Cortex of kidney (tissue), 1 donor: ENCODE measurements at places on chromosomes 3 and 15.

GRCh38 chr3:60708191-60708975, 542.9 kb downstream of the FHIT start:
- DNase-seq, result no peak

GRCh38 chr15:62269504-62269903, 104.4 kb upstream of the C2CD4B start:
- no peak for DNase-seq

DNA sequence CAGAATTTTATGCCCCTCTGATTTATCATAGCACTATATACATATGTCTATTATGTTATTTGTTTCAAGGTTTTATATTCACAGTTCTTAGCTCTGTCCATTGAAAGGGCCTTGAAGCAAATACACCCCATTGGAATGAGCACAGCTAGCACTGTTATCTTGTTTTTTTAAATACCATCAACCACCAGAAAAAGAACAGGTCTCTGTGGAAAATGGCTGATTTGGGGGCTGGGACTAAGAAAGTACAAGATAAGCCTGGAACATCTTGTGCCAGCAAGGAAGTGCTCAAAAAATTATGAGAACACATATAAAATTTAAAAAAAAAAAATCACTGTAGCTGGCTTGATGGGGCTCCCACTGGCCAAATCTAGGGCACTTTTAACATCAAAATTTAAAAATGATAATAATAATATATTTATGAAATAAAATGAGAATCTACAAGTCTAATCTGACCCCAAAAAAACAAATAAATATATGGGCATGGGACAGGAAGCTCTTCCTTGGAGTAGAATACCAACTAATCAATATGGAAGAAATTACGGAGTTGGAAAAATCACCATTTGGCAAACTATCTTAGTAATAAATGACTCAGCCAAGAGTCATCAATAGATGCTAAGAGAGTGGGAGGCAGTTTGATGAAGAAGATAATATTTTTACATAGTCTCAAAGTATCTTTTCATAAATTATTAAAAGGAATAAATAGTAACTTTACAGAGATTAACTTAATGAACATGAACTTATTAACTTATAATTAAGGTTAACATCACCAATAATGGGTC, 20.5 kb downstream of the IFT80 start:
- no peak for DNase-seq

GRCh38 chr3:107989661-107990060, 101.2 kb downstream of the CD47 start:
- DNase-seq, result no peak

GRCh38 chr15:86157606-86158293, 78.1 kb downstream of the AGBL1 start:
- no peak for DNase-seq

DNA sequence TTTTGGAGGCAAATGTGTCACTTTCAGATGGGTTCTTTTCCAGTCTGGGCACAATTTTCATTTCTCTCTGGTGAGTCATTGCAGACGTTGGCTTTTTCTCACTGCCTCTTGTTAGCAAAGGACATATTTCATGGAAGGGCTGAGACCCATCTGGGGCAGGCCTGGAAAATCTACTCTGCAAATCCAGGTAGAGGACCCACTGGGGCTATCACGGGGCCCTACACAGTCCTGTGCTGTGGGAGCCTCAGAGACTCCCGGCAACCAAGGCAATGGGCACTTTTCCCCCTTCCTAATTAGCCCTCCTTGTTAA, 58.0 kb downstream of the HRH1 start:
- no peak for DNase-seq

GRCh38 chr3:138569090-138569489, 25.0 kb downstream of the CEP70 start:
- no peak for DNase-seq

DNA sequence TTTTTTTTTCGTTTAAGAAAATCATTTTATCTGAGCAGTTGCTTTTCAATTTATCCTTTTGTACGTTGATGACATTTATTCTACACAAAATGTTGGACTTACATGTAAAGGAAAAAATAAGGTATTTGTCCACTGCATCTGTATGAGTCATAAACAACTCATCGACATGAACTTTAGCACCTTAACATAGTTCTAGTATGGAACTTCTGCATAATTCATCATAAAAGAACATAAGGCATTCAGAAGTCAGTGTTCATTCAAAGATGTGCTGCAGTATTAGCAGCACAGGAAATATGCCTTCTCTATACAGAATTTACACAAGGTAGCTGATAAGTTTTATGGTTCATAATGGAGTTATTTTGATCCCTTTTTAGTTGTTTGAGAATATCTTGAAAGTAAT, 801.6 kb downstream of the CADM2 start:
- DNase-seq, result no peak

DNA sequence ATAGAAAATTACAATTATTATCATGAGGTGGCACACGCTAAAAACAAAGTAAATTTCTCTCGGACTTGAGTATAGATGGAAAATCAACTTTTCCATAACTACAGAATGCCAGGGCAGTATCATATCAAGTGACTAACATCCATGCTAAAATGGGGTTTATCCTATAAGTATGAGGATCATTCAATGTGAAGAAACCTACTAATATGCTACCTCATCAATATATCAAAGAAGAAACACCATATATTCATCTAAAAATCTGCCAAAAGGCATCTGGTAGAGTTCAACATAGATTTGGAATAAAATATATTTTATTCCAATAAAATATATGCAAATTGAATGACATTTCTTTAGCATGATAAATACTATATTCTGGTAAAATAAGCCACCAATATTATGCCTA, 894.4 kb downstream of the MCTP2 start:
- no peak for DNase-seq

DNA sequence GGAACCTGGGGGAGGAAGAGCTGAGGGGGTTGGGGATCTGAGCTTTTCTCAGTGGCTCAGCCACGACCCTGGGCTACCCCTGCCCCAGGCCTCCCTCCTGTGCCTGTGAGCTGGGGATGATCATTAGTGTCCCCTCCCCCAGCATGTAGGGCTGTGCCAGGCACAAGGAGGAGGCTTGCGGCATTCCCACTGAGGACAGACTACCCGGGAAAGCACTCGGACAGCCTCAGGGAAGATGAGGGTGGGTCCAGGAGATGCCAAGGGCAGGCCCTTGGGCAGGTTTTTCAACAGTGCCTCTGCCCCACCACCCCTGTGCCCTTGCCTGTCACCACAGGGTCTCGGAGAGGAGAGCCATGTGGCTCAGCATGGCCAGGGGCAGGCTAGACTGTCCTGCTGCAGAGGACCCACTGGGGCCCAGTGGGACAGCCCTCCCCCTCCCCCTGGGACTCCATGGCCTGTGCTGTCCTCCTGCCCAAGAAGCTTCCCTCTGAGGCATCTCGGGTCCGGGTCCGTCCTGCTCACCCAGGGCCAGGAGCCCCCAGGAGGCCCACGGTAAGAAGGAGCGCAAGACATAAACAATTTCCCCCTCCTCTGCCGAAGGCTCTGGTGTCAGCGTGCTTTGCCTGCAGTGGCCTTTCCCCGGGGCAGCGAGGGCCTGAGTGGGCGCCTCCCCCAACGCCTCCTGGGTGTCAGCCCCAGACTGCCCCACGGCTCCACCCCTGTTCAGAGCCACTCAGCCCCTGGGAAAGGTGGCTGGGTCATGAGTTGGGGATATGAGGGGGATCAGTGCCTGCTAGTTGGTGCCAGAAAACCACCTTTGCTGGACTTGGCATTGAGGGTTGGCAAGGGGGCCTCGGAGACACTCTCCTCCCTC, 192.5 kb downstream of the GOLGA6L6 start:
- no peak for DNase-seq

- DNase-seq, result no peak
Measured at GRCh38 chr15:96043591-96044171, 286.8 kb upstream of the NR2F2 start.

DNA sequence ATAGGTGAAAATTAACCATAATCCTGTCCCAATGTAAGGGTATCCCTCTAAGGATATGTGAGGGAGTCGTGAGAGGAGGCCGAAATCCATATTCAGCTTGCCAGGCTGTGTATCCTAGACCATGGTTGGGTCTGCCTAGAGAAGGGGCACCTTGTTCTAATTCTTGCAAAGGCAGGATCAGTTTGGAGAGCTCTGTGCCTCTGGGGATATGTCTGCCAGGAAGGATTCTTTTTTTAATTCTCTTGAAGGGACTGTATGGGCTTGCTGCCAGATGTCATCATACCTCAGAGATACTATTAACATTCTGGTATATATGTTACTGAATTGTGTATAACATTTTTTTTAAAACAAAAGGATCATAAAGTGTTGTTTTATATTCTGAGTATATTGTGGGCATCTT, 2.4 kb downstream of the ATP1B3 start:
- no peak for DNase-seq

- no peak for DNase-seq
Measured at GRCh38 chr3:141814375-141814774, 51.2 kb downstream of the GRK7 start.

GRCh38 chr15:22956978-22957260, 23.2 kb downstream of the CYFIP1 start:
- no peak for DNase-seq

GRCh38 chr3:171849617-171850319, 6.6 kb downstream of the TMEM212 start:
- no peak for DNase-seq

DNA sequence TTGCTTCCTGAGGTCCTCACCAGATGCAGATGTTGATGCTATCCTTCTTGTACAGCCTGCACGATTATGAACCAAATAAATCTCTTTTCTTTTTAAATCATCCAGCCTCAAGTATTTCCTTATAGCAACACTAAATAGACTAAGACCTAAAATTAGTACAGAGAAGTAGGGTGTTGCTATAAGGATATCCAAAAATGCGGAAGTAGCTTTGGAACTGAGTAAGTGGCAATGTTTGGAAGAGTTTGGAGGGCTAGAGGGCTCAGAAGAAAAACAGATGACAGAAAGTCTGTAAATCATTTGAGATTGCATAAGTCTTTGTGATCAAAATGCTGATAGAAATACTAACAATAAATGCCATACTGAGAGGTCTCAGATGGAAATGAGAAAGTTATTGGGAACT, 894.9 kb downstream of the DIPK2A start:
- DNase-seq, result no peak

- DNase-seq, result no peak
Measured at GRCh38 chr3:63333815-63334214, 55.7 kb downstream of the SYNPR start.

DNA sequence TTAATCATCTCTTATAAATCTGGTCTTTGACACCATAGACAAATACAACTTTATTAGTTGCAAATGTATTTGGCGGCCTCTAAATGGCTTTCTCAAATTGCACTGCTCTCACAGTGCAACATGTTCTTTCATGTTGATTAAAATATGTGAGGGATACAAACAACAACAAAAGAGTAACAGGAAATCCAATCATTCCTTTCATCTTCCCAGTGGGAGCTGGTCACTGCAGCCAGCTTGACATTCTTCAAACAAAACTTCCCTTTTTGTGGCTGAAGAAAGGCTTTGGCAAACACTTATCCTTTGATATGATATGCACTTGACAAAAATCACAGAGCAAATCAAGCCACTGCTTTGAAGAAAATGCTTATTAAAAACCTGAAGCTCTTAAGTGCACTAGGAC, 973.6 kb downstream of the EPHA3 start:
- no peak for DNase-seq

DNA sequence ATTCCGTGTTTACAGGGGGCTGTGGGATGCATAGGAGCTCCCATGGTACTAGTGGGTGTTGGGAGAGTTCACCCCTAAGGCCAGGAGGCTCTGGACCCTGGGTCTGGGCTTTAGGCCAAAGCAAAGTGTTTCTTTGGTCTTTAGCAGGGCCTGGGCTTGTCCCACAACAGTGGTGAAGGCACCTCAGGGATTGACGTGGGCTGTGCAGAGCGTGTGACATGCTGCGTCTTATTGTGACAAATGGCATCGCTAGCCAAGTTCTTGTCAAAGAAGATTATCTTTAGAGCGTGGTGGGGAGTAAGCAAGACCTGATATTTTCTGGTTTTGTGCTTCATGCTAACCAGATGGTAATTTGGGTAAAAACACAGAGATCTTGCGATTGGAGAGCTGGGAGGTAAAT, 170.1 kb downstream of the APBA2 start:
- DNase-seq, result no peak

- DNase-seq, result no peak
Measured at GRCh38 chr3:187694801-187695200, 7.6 kb downstream of the RTP2 start.

DNA sequence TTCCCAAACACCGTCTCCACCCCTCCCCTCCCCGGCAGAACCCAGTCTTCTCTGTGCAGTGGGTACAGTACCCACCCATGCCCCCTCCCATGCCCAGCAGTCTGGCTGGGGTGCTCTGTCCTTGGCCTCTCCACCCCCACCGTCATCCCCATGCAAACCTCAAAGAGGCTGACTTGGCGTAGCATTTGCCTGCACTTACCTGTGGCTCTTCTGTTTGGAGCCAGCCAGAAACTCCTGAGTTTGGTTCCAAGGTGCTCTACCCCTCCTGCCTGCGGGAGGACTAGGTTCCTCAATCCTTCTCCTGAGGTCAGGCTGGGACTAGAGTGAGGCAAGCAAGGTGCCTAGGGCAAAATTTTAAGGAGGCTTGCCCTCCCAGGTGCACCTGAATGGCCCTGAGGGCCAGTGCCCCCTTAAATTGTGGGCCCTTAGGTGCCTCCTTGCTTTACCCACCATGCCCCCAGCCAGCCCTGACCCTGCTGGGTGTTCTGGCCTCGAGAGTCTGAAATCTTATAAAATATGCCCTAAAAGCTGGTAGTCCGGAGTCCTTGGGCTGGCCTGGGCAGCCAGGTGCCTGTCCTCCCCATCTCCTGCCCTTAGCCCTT, 47.1 kb upstream of the C15orf39 start:
- no peak for DNase-seq

DNA sequence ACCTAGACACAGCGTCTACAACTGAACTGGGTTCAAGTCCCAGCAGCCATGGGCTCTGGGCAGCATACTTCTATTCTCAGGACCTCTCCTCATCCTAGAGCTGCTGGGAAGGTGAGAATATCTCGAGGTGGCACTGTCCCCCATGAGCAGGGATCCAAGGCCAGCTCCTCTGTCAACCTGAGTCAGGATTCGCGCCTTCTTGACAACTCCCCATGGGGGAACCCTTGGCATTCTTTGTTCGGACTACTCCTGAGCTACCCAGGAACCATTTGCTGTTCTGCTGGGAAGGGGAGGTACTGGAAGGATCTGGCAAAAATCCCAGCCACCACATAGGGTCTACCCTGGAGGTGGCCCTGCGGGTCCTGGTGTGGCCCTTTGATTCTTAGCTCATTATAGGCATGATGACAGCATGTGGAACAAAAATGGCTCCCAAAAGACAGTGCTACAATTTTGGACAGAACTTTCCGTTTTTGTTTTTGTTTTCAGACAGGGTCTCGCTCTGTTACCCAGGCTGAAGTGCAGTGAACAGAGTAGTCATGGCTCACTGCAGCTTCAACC, 22.3 kb downstream of the PLXNB1 start:
- no peak for DNase-seq

- DNase-seq, result no peak
Measured at GRCh38 chr3:10387881-10388609, 67.1 kb upstream of the SEC13 start.

- DNase-seq, result no peak
Measured at GRCh38 chr15:101039461-101039860, 120.3 kb downstream of the LRRK1 start.

DNA sequence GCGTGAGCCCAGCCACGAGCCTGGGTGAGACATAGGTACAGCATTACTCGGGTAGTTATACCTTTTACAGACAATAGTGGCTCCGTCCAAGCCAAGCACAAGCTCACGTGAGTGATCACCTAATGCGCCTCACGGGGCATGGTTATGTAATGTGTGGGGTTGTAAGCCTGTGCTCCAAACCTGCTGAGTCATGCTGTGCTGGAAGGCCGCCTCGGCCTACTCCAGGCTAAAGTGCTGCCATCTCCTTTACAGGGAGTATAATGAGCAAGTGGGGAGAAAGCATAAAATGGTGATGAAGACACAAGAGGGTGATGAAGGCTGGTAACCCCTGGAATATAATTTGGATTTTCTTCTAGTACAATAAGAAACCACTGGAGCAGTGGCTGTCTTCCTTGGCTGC, 175.8 kb upstream of the STT3B start:
- no peak for DNase-seq
